ENCODE measurements at places on chromosomes 3 and 15.

DNA sequence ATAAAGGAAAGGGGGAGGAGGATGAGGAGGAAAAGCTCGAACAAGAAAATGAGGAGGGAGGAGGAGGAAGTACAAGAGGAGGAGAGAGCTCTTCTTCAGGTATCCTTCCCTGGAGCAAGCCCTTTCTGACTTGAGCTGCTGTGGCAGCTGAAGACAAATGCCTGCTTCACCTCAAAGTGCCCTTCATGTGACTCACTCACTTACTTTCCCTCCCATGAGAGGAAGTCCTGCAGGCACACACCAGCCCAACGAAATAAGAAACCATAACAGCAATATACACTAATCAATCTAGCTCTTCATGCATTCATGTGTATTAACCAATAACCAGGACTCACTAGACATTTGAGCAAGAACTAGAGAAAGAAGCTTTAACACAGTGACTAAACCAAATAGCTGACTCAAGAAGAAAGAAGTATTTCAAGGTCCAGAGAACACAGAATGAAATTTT lies 251.9 kb downstream of the IGSF11 start:
- DNase-seq, result no peak

GRCh38 chr3:112602217-112602838 lies 38.6 kb downstream of the CCDC80 start:
- DNase-seq, result no peak

GRCh38 chr15:78284758-78285157 lies 14.7 kb downstream of the SKIC8 start:
- DNase-seq, result no peak

DNA sequence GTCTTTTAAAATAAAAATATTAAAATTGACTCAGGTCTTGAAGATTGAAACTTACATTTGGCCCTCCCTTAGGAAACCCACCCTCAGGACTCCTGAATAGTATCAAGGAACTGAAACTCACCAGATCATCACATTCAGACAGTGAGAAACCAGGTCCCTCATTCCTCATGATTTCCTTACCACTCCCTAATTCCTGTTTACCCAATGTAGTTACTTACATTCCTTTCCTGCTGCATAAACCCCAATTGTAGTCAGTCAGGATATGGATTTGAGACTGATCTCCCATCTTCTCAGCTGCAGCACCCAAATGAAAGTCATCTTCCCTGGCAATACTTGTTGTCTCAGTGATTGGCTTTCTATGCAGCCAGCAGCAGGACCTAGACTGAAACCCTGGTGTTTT lies 8.6 kb downstream of the ATP13A4 start:
- no peak for DNase-seq

GRCh38 chr3:50620820-50621219 lies 3.9 kb downstream of the MAPKAPK3 start:
- DNase-seq, result no peak

DNA sequence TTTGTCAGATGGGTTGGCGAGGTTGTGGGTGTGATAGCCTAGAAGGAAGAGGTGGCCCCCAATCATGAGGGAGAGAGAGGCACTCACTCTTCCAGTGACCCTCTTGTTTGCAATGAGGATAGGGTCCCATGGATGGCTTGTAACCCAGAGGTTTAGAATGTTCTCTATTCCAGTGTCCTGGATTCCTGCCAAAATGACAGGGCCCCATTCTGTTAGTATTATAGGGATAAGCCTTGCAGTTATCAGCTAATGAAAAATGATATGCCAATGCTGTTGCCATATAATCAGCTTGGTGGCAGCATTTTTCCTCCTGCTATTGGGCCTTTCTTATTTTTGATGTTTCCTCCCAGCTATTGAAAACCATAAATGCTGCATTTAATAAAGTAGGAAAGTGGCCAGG lies 23.3 kb upstream of the SENP7 start:
- DNase-seq, result no peak

DNA sequence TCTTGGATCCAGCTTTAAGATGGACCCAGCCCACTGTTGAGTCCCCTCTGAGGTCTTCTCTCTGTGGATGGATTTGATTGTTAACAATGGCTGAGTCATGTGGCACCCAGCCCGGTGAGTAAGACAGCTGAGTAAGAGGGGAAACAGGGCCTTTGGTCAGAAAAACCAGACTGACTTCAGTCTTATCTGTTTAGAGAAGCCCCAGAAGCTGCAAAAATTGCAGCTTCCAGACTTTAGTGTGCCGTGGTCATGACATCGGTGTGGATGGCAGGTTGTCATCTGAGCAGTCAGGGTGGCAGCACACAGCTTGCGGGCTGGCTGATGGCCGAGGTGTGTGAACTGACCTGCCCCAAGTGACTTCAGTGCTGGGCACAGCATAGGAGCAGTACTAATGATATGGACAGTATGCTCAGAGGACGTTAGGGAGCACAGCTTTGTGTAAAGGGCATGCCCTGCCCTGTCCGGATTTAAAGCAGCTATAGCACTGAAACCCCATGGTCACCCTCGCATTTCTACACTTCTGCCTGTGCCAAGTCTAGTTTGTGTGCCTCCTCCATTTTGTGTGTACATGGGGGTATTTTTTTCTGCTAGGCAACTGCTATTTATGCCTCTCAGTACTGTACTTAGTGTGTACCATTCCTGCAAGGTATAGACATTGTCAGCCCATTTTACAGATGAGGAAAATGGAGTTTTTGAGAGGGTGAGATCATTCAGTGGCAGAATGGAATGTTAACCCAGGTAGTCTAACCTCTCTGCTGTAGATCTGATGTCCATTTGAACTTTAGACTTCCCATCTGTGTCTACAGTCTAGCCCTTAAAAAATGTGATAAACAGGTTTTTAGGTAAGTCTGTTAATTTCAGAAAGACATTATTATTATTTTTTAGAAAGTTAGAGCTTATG lies 44.4 kb downstream of the FLNB start:
- DNase-seq, result no peak

GRCh38 chr3:100993309-100993708 lies at the start of gene ABI3BP:
Gene ABI3BP, minus strand, starts transcription at chr3:100993421. Its CDS starts 37 bp downstream, at chr3:100993384.
- no peak for DNase-seq

GRCh38 chr15:71476823-71477222 lies 333.5 kb upstream of the NR2E3 start:
- DNase-seq, result no peak

- no peak for DNase-seq
Measured at GRCh38 chr3:159751752-159752151, 236.9 kb upstream of the IL12A start.

DNA sequence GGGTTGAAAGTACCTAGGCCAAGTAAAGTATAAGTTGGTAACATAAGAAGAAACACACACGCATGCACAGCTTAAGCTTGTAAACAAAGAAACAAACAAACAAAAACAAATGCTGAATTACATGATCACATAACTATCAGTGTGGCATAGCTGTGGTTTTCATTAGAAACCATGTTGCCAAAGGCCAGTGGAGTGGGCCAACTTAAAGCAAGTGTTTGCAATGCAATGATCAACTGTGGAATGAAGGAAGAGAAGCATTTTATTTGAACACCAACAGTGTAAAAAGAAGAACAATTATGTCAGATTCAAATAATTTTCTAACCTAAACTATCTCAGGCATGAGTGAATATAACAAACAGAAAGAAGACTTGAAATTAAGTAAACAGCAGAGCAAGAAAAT lies 199.4 kb upstream of the STRIT1 start:
- no peak for DNase-seq

DNA sequence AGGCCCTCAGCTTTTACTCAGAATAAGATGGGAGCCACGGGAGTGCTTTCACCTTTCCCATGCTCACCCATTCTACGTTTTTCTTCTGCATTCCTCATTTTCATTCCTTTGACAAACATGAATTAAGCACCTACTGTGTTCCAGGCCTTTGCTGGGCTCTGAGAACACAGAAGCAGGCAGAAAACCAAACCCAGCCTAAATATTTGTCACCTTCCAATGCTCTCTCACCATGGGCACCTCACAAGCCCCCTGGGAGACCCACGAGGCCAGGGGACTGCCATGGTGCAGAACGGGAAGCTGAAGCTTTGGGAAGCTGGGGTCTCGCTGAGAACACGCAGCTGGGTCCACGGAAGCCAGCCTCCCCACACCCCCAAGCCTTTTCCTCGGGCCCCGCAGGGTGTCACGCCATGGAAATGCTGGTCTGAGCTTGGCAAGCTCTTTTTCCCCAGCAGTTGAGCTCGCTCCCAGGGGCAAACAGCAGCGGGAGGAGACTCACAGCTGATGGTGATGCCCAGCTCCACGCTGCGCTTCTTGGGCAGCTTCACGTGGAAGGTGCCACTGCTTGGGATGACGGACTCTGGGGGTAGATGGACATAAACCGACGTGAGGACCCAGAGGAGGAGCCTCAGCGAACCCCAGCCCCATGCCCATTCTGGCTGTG lies 27.7 kb downstream of the GRIP2 start:
- DNase-seq, result no peak

GRCh38 chr3:1252061-1252430 lies 159.2 kb downstream of the CNTN6 start:
- DNase-seq, result no peak
